ENCODE measurements at places on chromosomes 4 and X.

- DNase-seq, result no peak
Observed at GRCh38 chr4:174423257-174423944, 98.9 kb downstream of the HPGD start.

GRCh38 chr4:101708293-101709039 lies 82.1 kb upstream of the BANK1 start:
- no peak for DNase-seq

DNA sequence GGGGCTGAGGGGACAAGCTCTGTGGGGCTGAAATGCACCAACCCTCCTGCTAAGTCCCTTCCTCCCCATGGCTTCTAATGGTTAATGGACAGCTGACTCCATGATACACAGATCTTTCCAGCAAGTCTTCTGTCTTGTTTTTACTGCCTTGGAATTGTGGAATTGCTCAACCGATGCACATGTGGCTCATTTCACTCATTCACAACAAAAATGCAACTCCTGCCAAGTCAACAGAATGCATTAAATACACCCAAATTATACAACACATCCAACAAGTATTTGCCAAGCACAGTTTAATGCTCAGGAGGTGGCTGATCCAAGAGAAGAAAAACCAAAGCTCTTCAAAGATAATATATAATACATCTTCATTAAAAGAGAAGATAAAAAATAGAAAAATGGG lies 61.9 kb upstream of the PAGE4 start:
- DNase-seq, result no peak

GRCh38 chrX:46582325-46582724 lies 8.8 kb downstream of the CHST7 start:
- no peak for DNase-seq

- peak; percentile 24 for DNase-seq
Observed at GRCh38 chr4:110869862-110870572, 247.1 kb upstream of the PITX2 start.

- DNase-seq, result no peak
Observed at GRCh38 chrX:107563824-107564223, 64.5 kb upstream of the PRPS1 start.

- no peak for DNase-seq
Observed at GRCh38 chr4:159900562-159900961, 797.7 kb downstream of the RAPGEF2 start.

DNA sequence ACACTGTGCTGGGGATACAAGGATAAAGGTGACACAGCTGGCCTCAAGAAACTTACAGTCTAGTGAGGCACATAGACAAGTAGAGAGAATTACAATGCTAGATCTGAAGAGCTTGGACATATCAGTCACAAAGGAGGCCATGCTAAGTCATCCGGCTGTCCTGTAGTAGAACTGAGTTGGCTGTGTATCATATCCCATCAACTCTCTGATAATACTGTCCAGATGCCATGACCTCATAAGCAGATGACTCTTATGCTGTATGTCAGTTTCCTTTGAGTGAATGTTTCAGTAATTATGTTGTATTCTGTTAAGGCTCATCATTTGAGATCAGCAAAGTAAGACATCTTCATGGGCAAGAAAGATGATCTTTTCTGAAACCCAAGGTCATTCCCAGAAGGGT lies 442.9 kb downstream of the MID1IP1 start:
- DNase-seq, result no peak

DNA sequence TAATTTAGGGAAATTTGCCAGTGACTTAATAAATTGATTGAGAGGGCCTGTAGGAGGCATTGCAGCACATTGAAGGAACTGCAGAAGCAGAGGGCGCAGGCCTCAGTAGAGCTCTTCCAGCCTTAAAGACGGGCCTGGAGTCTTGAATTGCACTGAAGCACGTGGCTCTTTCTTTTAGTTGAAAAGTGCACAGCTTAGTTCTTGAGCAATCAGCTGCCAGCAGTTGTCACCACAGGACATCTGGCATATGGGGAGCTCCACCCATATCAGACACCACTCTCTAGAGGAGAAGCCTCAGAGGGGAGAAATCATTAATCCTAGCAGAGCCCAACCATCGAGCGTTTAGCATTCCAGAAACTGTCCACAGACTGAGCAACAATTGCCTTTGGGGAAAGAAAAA lies 16.0 kb upstream of the FGF16 start:
- DNase-seq, result no peak

- no peak for DNase-seq
Observed at GRCh38 chr4:150827226-150827625, 187.9 kb downstream of the LRBA start.

DNA sequence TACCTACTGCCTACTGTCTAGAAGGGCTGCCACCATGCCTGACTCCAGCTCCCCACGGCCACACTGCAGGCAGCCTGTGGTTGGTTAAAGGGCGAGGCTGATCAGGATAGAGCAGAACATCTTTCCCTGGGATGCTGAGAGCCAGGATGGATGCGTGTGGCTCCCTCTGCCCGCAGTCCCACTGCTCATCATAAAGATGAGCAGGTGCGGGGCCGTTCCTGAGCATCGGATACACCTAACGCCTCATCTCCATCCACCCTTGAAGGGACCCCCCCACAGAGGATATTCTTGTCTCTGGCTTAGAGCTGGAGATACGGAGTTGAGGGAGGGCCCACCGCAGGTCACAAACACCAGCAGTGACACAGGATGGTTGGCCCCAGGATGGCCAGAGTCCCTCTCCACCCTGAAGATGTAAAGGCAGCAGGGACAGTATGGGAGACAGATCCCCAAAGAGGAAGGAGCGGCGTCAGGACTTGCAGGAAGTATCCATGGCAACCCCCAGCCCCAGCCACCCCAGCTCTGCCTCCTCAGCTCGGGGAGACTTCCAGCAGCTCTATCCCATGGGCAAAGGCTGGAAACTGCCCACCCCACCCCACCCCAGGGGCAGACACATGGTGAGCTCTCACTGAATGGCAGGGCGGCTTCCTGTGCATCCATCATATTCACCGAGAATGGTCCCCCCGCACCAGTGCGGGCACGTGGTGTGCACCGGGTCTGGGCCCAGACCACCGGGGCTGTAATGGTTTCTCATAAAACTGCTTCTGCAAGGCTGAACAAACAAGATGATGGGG lies 19.3 kb downstream of the PPP2R2C start:
- DNase-seq, result no peak

DNA sequence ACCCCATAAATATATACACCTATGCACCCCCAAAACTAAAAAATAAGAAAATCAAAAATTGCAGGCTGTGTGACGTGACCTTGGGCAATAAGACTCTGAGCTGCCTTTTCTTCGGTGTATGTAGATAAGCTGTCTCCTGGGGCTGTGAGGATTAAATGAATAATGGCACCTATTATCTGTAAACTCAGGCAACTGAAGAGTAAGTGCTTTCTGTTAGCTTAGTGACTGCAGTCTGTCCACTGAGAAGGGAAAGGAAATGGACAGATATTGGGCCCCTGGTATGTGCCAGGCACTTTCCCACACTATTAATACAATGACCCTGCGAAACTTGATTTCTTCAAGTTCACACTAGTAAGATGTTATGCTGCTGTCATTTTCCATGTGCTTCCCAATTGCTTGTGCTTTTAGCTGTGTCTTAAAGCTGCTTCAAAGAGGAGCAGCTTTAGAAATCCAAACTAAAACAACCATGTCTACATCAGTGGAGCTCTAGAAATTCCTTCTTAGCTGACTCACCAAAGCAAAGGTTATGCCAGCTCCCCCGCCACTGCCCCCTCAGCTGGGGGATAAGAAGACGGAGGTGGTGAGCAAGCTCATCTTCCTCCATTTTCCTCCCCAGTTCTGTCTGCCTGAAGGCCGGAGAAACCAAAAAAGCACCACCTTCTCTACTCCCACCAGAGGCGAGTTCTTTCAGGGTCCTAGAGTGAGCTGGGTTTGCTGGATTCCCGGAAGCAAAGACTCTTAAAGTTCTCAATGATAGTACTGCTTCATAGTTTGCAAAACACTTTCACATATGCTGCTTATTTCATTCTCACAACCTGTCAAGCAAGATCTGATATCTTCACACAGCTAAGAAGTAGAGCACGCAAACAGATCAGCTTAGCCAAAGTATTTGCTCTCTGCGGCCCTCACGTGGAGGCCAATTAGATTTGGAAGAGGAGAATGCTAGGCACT lies 8.8 kb upstream of the DGAT2L6 start:
- DNase-seq, result no peak

DNA sequence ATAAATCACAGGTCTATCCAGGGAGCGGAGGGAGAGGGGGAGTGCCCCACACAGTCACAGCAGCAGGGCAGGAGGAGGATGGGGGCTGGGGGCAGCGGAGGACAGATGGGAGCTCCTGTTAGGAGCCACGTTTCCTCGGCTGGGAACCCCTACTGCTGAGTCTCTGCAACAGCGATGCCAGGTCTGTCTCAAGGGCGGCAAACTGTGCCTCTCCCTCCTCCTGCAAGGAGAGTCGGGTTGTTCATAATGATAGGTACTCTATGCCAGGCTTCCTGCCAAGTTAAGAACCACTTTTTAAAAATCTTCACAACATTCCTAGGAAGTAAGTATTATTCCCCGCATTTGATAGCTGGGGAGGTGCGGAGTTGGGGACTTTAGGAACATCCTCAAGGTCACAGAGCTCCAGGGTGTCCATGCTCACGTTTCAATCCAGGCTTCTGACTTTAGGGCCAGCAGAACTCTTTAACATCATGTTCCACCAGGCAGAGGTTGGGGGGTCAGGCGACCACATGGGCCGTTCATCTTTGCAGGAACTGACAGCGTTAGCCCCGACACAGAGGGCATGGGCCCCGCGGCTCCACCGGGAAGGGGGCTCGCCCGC lies 98.3 kb upstream of the MAML3 start:
- DNase-seq, result peak; percentile 25

- DNase-seq, result peak; percentile 14
Observed at GRCh38 chr4:102390438-102390837, 45.2 kb upstream of the SLC39A8 start.

DNA sequence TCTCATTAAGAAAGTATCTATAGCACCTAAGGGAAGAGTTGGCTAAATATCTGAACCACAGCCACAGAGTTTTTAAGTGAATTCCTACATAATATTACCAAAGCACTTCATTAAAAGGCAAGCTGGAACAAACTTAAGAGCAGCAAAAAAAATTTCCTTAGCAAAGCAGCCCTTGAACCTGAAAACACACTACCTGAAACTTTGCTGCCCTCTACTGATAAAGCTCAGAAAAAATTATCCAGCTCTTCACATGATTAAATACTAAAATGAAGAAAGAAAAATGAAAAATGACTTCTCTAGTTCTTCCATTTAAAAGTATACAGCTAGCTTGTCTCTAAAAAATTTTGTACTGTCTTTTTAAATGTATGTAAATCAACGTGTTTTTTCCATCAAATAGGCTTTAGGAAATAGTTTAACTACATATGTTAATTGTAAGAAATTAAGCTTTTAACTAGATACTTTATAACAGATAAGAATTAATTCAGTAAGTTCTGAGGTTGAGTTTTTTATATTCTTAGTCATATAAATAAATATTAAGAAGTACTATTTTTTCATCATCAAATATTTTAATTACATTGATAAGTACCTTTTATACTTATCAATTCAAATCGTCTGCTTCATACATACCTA lies 156.1 kb downstream of the STPG2 start:
- DNase-seq, result peak; percentile 20

DNA sequence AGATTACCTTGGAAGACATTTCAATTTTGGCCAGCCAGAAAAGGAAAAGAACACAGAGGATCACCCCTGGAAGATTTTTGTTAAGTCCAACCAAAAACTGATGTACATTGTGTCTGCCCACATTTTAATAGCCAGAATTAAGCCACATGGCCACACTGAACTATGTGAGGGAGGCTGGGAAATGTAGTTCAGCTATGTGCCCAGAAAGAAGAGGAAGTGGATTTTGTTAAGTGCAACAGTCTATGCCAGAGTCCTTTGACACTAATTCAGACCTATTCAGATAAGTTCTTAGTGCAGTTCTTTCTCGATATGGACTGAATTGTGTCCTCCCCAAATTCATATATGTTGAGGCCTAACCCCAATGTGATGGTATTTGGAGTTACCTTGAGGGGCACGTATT lies 18.4 kb downstream of the PRPS1 start:
- DNase-seq, result no peak

- no peak for DNase-seq
Observed at GRCh38 chr4:66554826-66555225, 884.5 kb upstream of the EPHA5 start.

DNA sequence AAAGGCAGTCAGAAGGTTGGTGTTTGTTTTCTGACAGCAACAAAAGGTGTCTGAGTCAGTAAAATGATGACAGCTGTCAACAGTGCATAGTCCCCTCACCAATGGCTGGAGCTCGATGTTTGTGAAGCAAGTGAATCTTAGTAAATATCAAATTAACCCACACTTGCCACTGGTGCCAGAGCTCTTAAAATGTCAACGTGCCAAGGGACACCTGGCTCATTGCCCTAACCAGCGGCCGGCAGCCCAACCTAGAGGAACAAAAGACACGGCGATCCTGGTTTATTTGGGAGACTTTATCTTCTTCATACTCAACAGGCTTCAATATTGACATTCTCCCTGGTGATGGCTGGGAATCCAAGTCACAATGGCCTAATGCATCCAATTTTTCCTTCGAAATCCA lies 143.4 kb downstream of the CPEB2 start:
- DNase-seq, result no peak

DNA sequence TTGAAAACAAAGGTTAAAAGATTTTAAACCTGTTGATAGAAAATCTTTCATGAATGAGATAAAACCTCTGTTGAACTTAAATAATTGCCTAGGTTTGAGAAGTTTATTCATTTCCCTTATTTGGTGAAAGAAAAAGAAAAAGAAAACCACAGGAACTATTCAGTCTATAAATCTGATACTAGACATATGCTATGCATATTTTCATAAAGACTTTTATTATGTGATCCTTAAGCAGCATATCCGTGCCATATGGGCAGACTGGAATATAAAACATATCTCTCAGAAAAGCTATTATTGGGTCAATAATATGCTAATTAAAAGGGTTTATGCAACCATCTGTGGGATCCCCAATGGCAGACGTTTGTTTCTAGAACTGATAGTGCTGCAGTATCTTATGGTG lies 178.7 kb downstream of the RASL11B start:
- no peak for DNase-seq

- no peak for DNase-seq
Observed at GRCh38 chrX:258291-259040, 22.7 kb upstream of the PLCXD1 start.

DNA sequence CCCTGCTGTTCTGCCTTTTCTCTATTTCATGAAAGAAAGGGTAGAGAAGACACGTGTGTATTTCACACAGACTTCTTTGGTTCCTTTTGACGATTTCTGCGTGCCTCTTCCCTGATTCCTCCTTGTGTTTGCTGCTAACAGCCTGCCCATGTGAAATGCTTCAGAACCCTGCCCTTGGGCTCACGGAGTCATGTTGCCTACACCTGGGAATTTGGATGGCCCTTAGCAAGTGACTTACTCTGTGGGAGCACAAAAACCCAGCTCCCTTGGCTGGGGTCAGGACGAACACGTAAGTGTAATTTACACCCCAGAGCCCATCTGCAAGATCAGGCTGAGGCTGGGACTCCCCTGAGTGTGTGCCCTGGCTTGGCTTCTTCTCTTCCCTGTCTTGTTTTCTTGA lies 220.3 kb upstream of the BCOR start:
- no peak for DNase-seq

- DNase-seq, result peak; percentile 55
Observed at GRCh38 chrX:71514367-71515037, 18.4 kb upstream of the OGT start.

Data from GM13976 (cell line).